Stimulated activated CD8-positive, alpha-beta memory T cell treated with anti-CD3 and anti-CD28 coated beads, Interleukin-2, amount 100 ng/mL, for 1 hour (primary cell): ENCODE measurements at places on chromosomes 7 and 10.

DNA sequence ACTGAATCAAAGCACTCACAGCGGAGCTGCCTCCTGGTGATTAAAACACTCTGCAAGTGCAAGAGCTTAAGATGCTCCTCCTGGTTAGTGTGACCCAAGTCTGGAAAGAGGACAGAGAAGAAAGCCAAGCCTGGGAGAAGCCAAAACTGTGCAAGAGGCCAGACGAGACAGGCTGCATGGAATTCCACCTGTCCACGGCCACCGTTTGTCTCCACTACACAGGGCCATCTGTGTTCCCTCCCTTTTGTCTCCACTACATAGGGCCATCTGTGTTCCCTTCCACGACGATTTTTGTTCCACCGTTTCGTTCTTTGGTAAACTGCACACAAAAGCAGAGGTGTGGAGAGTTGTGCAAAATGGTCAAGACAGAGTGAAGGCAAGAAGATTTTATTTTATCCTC is 233.0 kb downstream of the DIP2C start:
- no peak for DNase-seq

DNA sequence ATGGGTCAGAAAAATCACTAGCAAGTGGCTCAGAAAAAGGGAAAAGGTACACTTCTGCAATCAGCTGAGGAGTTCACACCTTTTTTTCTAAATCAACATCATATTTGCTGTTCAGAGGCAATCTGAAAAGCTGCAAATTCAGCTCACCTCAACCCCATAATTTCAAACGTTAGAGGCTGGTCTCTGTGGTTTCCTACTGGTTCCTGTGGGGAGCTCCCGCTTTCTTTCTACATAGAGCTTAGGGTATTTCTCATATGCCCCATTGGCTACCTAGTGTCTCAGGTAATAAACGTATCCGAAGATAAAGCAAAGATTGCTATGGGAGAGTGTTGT is 5.2 kb upstream of the ZNF22 start:
- no peak for DNase-seq

DNA sequence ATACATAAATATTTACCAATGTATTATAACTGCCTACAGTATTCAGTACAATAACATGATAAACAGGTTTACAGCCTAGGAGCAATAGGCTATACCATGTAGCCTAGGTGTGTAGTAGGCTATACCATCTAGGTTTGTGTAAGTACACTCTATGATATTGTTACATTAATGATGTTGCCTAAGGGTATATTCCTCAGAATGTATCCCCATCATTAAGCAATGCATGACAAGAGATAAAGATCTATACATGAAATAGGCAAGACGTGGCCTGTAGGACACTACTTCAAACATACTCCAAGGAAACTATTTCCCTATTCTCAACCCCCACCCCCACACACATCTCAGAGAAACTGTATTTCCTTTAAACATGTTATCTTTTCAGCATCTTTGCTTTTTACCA is 15.3 kb upstream of the ADAM22 start:
- no peak for DNase-seq

DNA sequence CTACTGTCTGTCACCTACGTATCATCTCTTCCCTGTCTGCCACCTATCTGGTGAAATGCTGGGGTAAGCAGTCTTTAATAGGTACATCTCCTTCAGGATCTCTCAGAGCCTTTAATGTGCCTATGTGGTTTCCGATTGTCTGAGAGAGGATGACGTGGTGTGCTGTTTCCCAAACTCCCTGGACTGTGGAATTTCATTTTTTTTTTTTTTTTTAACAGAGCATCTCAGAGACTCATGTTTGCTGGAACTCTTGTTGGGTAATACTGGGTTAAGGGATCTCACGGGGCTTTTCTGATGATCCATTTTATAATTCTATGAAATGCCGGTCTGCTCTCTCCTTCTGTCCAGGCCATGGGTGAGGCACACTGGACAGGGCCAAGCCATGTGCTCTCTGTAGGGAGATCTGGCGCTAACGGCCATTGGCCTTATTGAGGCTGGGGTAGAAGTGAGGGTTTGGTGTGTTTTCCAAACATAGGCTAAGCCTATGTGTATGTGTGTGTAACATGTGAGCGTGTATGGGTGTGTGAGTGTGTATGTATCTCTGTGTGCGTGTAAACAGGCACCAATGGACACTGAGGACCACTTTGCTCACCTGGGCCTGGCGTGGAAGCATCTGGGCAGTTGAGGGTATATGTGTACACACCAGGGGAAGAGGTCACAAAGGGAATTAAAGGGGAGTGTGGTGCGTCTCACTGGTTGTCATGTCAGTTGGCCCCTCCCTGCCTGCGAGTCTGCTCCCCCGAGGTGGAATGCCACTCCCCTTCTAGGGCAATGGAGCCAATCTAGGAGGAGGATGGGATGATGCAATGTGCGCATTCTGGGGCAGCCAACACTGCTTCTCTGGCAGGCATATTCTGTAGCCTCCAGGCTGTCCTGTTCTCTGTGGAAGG is 7.8 kb downstream of the ADRA2A start:
- no peak for DNase-seq
